ENCODE measurements at places on chromosomes 1 and 21.

DNA sequence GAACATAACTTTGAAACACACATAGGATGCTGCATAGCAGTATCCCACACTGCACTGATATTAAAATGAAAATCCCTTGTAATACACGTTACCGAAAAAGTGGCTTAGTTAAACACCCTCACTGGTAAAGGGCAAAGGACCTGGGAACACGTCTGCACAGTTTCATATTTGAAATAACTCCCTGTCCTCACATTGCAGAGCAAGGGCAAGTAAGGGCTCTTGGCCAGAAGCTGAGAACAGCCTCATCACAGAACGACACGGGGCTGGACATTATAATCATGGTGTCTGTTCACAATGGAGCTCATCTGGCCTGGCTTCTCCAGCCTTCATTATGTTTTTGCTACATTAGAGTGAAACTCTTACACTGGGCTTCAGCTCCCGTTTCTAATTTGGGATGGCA, 207.0 kb downstream of the PCP4 start:
- DNase-seq, result no peak

DNA sequence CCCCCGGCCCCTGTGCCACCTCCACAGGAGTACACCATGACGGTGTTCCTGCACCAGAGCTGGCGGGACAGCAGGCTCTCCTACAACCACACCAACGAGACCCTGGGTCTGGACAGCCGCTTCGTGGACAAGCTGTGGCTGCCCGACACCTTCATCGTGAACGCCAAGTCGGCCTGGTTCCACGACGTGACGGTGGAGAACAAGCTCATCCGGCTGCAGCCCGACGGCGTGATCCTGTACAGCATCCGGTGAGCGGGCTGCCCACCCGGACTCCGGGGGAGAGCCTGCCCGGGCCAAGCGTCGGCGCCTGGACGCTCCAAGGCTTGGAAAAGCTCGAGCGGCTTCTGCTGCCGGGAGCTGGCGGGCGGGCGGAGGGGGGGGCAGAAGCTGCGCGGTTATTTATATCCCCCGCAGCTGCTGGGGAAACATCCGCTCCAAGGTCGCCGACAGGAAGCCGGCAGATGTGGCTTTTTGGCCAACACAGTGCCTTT, 6.4 kb downstream of the GABRD start:
- no peak for DNase-seq

DNA sequence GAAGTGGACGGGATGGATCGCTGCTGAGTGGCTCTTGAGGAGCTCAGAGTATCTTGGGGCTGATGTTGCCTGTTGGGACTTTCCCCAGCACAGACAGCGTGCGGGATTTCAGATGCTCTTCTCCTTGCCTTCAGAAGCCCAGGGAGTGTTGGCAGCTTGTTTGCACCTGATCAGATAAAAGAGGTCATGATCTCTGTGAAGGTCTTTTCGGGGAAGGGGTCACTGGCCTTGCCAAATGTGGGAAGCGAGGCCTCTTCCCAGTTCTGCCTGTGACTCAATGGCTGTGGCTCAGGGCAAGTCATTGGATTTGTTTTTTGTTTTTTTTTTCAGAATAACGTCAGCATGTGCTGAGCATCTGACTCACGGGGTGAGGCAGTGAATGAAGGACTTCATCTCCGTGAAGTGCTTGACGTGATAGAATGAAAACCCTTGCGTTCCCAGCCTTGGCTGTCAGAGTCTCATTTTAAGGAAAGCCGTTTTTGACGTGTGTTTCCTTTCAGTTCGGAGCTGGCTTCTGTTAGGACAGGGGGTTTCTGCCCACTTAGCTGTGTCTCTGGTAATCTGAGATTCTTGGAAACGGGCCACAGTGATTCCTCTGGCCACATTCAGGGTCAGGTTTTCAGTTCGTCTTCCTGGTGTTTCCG, 46.7 kb downstream of the GALNT2 start:
- no peak for DNase-seq

GRCh38 chr1:231337043-231337471, 595 bp downstream of the EXOC8 start:
- DNase-seq, result no peak

DNA sequence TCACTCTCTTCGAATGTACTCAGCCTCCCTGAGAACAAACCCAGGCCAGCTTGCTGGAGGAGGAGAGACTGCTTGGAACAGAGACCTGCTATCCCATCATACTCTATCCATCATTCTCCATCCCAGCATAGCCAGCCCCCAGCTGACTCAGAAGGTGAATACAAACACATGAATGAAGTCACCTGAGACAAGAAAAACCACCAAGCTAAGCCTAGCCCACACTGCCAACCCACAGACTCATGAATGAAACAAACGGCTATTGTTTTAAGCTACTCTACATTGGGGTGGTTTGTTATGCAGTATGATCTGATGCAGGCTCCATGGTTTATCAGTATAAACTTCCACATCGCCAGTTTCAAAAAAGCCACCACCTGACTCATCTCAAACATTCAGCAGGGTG, 395.6 kb downstream of the SETD4 start:
- no peak for DNase-seq

DNA sequence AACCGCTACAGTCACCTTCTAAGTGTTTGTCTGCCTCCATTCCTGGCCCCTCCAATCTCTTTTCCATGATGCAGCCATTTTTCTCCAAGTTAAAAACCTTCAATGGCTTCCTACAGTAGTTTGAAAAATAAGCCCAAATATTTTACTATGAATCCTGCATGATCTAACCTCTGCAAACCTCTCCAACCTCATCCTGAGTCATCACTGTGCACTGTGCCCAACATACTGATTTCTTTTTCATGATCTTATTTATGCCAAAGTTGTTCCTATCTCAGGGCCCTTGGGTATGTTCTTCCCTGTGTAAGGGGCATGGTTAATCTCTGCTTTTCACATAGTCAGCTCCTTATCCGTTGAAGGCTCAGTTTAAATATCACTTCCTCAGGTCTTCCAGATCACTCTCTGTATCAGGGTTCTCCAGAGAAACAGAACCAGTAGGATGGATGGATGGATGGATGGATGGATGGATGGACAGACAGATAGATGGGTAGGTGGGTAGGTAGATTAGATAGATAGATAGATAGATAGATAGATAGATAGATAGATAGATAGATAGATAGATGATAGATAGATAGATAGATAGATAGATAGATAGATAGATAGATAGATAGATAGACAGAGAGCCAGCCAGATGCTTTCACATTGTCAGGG, 18.1 kb upstream of the PTPN14 start:
- DNase-seq, result no peak

DNA sequence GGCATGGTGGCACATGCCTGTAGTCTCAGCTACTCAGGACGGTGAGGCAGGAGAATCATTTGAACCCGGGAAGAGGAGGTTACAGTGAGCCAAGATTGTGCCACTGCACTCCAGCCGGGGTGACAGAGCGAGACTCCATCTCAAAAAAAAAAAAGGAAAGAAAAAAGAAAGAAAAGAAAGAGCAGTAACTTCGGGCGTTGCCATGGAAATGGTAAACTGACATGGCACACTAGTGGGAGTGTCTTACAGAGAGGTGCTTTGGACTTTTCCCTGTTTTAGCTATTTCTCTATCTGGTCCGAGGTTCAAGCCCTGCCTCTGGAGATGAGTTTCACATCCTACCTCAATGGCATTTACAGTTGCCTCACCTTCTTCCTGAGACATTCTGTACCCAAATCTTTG, 23.1 kb upstream of the PPT1 start:
- DNase-seq, result no peak

GRCh38 chr1:96520579-96520947, 201.0 kb upstream of the PTBP2 start:
- DNase-seq, result no peak

- peak; percentile 29 for DNase-seq
Observed at GRCh38 chr1:233328142-233328921, 808 bp downstream of the MAP3K21 start.

DNA sequence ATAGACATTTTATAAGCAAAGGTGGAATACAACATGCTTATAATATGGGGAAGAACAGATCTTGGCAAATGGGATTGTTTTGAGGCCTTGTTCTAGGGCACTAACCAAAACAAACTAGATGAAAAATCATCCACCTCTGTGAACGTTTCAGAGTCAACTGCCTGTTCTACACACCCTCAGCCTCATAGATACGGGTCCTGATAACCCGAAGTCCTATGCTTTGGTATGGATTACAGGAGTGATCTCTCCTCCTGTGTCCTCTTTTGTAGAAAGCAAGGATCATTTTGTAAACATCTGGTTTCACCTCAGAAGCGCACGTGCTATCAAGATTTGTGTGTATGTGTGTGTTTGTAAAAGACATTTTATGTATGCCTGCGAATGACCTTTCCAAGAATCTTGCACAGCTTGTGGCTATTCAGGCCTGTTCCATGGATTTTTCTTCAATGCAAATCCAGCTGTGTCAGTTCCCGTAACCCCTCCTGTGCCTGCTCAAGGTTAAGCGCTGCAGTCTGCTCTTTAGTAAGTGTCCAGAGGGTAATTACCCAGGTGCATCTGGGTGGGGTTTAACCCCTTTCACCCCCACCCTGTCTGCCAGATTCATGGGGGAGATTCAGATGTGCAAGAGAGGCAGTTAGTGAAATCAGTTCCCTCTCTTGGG, 132.4 kb downstream of the ROR1 start:
- no peak for DNase-seq

- DNase-seq, result no peak
Observed at GRCh38 chr1:168903237-168903830, 174.3 kb upstream of the DPT start.

DNA sequence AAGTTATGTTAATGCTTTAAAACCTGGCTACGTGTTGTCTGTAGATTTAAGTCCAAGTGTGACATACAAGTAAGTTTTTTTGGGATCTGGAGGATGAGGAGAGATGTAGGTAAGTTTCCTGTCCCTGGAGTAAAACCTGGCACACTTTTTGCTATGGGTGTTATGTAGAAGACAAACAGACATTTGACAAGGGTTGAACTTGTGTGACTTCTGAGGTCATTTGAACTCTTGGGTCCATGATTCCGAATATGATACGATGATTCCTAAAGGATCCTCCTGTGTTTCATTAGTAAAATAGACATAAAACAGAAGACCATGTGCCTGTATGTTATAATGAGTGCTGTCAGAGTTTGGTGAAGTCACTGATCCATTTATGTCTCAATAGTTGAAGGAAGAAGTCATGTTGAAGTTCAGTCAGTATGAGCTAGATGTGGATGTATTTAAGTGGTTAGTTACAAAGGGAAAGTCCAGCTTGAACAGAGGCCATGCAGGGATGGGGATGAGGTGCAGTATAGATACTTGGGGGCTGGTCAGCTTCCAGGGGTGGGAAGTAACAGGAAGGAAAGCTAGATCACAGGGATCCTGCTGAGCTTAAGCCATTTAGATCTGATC, 44.3 kb downstream of the ARID1A start:
- DNase-seq, result no peak

- DNase-seq, result no peak
Observed at GRCh38 chr1:203219934-203220333, 9.5 kb downstream of the CHIT1 start.

DNA sequence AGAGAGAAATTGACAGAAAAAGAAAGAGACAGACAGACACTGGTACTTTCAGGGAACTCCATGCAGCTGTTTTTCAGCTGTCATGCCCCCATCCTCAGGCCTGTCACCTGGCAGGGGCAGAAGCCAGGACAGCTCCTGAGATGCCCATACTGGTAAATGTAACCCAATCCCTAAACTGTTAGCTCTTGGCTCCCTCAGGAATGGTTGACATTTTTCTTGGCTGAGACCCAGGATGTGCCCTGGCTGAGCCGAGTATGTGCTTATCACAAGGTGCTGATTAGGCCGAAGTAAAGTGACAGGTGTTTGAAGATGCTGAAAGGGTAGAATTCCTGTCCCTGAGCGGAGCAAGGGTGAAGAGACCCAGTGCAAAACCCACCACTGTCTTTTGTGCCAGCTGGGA, 50.7 kb downstream of the PGM1 start:
- DNase-seq, result no peak

GRCh38 chr21:35256468-35256988, 207.4 kb upstream of the RUNX1 start:
- DNase-seq, result peak; percentile 40

DNA sequence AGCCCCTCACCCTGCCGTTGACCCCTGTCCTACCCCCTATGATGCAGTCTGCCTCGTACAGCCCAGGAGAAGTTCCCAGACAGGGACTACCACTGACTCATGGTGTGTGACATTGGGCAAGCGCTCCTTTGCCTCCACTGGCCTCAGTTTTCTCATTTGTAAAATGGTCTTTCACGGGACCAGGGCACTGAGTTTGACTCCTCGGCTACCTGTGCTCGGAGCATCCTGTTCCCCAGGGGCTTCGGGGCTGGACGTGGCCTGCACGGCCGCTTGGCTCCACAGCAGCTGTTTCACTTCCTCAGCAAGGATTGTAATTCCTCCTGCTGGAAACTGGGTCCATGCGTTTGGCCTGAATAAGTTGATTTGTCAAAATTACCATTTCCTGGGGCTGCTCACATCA, 277.3 kb downstream of the MATN1 start:
- no peak for DNase-seq

DNA sequence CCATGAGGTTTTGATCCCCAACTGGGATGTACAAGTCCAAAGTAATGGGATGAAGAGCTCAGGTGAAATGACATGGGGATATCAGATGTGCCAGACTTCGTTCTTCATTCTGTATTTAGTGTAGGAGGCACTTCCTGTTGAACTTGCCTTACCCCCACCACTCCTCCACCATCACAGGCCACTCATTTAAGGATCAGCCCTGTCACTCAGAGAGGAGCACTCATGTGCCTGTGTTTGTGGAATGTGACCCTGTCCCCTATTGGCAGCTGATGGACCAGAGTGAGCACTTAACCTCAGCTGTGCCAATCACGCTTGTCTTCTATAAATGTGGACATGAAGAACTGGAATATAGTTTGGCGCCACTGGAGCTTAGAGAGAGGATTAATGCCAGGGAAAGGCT, 91.4 kb upstream of the CTTNBP2NL start:
- DNase-seq, result no peak

DNA sequence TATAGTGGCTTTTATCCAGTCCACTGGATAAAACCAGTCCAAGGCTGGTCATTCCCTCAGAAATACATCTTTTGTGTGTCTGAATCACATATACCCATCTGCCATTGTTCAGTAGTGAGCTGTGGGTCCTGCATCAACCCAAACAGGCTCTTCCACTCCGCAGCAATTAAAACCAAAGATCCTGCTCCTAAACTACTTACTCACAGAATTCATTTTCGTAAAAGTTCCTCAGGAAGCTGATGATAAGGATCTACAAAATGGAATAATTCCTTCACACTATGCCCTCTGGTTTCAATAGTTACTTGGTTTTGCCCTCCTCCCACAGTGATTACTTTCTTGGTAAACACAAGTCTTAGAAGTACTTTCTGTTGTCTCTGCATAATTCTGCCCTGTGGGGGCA, 5.1 kb upstream of the MFSD2A start:
- DNase-seq, result no peak

- DNase-seq, result no peak
Observed at GRCh38 chr21:44392185-44392584, 38.8 kb downstream of the TRPM2 start.

DNA sequence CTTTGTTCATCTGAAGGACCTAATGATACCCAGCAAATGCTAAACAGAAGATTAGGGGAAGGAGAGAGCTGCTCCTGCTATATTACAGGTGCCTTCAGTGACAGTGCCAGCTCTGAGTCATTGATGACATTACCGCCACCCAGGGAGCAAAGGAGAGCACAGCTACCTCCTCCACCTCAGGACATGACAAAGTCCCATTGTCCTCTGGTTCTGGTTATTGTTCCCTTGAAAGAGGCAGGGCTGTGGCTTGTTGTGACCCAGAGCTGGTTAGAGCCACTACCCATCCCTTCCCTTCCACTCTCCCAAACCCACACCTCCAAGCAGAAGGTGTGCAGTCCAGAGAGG, 363.5 kb upstream of the DUSP10 start:
- peak; percentile 41 for DNase-seq
